ENCODE measurements at places on chromosomes 4 and X.

GRCh38 chrX:3346501-3347259 lies at the start of gene MXRA5:
Gene MXRA5 (minus strand): TSS chrX:3346652. CDS start chrX:3343833, 2,819 bp downstream.
- DNase-seq, result no peak

GRCh38 chr4:74547042-74547441 lies 102.1 kb downstream of the AREG start:
- no peak for DNase-seq

DNA sequence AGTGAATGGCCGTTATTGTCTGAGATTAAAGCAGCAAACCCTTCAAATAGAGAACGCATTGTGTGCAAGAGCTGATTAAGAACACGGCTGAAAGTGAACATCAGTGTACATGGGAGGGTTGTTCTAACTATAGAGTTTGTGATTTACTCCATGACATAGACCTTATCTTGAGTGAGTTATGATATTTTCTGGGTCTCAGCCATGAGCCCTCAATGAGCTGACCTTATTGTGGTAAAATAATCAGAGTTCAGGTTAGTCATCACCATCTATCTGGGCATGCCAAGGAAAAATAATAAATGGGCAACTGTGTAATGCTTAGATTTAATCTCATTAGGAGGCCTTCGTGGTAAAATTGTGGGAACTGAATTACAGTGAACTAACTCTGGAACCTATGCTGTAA lies 33.2 kb upstream of the CLDN24 start:
- no peak for DNase-seq

- peak; percentile 50 for DNase-seq
These were observed 19.4 kb downstream of the AWAT2 start for GRCh38 chrX:70030301-70030767.

DNA sequence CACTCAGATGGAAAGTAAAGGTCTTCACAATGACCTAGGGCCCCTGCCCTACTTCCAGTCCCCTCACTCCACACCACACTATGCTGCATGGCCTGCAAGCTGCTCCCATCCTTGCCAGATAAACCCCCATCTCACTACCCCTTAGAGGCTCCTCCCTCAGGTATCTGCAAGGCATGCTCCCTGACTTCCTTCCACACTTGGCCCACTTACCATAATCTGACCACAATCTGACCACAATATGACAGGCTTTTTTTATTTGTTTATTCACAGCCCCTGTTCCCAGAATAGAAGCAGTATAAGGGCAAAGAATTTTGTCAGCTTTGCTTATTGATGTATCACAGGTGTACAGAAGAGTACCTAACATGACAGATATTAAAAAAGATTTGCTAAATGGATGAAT lies 124.7 kb downstream of the CAMK2D start:
- DNase-seq, result peak; percentile 32

- DNase-seq, result no peak
These were observed 114.7 kb downstream of the SHROOM3 start for GRCh38 chr4:76549765-76550164.

DNA sequence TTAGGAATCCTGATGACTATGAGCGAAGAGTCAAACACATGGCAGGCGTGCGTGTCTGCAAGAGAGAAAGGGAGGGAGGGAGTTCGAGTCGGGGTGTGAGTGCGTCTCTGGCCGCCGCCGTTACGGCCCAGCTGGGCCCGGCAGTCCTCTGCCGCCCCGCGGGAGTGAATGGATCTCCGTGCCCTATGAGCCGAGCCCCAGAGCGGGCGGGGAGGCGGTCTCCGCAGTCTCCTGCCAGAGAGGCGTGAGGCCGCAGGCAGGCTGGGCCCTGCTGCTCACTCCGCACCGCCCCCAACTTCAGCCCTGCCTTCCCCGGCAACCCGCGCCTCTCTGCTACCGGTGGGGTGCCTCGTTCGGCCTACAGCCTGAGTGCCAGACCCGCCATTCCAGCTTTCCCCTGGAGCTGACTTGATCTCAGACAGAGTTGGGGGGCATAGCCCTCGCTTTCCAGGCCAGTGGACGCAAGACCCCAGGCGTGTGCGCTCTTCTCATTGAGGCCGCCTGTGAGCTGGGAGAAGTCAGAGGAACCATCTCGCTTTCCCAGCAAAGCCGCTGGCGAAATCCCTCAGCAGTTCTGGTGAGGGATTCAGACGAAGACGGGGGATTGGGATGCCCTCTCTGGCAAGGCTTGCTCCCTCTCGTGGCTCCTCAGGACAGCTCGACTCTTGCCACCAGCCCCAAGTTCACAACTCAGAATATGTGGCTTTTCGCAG lies 1.4 kb downstream of the SLC16A2 start:
- peak; percentile 13 for DNase-seq

DNA sequence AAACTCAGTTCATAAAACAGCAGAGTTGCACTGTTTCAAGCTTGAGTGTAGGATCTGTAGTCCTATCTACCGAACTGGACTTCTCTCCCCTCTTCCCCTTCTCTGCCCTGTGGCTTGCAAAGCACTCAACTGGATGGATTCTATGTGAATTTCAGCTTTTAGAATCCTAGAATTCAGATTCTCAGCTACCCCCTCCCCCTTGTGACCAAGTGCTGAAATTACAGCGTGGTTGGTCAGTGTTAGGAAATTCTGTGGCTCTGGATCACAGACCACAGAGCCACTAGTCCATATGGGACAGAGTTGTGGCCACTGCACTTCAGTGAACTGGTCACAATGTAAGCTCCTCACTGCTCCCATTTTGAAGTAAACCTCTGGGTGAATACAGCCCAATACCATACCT lies 64.6 kb upstream of the TRPC5 start:
- DNase-seq, result no peak

All from activated CD4-positive, alpha-beta T cell treated with anti-CD3 and anti-CD28 coated beads for 36 hours (primary cell).